ENCODE measurements at places on chromosomes 11 and 22.

- H3K27ac ChIP-seq: no peak overlapping the region
- no peaks in the 10 kb centered on the region for H3K27me3 ChIP-seq
- H3K4me3 ChIP-seq: no peak overlapping the region
- no peak for DNase-seq
- H3K36me3 ChIP-seq: no peaks in the 10 kb centered on the region
- H3K4me1 ChIP-seq: no peaks in the 10 kb centered on the region
Measured at GRCh38 chr11:108895579-108896480, 231.0 kb downstream of the DDX10 start.

DNA sequence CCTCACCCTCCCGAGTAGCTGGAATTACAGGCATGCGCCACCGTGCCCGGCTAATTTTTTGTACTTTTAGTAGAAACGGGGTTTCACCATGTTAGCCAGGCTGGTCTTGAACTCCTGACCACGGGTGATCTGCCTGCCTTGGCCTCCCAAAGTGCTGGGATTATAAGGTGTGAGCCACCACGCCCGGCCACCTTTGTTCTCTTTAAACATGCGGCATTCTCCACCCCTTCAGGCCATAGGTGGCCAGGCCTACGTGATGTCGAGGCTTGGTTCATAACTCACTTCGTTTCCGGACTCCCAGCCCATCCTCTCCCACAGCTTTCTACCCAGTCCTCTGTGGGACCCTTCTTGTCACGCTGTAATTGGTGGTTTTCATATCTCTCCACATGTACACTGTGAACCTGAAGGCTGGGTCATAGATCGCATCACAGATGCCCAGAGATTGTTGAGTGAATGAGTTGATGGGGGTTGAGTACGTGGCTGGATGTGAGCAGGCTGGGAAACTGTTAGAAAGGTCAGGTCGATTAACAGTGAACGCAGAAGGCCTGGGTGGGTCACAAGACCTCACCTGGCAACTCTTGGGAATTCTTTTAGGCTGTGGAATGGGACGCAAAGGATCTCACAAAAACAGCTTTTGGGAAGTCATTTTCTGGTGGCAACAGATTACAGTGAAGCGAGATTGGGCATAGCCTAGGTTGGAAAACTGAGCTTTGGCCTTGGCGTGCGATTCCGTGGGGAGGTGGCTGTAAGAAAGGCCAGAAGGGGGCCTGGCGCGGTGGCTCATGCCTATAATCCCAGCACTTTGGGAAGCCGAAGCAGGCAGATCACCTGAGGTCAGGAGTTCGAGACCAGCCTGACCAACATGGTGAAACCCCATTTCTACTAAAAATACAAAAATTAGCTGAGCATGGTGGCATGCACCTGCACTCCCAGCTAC lies 44.5 kb downstream of the ST14 start:
- H3K4me3 ChIP-seq: no peak overlapping the region
- H3K27me3 ChIP-seq: peaks cover 33% of the 10 kb centered on the region
- H3K27ac ChIP-seq: no peak overlapping the region
- no peak for DNase-seq
- H3K4me1 ChIP-seq: no peaks in the 10 kb centered on the region

DNA sequence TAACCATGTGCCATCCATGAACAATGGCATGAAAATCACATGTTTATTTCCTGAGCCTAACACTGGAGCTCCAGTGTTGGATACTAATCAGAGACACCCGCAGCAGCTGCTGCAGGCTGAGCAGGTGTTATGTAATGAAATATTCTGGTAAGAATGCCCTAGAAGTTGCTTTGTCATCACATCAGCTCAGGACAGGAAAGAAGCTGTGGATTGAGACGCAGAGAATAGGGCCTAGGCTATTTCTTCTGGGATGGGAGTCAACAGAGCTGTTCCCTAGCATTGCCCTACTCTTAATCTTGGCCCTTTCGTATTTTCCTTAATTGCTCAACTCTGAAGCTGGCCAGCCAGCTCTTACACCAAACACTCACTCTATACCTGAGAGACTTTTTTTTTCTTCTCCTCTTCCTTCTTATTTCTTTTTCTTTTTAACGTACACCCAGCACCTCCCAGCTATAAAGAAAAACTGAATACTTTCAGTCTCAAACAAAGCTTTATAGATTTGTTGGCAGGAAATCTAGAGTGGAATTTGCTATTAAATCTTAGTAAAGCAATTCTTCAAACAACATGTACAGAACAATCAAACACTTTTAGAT lies 31.9 kb downstream of the RASSF10 start:
- DNase-seq: no peak
- peaks cover 34% of the 10 kb centered on the region for H3K27me3 ChIP-seq
- H3K36me3 ChIP-seq: no peaks in the 10 kb centered on the region

DNA sequence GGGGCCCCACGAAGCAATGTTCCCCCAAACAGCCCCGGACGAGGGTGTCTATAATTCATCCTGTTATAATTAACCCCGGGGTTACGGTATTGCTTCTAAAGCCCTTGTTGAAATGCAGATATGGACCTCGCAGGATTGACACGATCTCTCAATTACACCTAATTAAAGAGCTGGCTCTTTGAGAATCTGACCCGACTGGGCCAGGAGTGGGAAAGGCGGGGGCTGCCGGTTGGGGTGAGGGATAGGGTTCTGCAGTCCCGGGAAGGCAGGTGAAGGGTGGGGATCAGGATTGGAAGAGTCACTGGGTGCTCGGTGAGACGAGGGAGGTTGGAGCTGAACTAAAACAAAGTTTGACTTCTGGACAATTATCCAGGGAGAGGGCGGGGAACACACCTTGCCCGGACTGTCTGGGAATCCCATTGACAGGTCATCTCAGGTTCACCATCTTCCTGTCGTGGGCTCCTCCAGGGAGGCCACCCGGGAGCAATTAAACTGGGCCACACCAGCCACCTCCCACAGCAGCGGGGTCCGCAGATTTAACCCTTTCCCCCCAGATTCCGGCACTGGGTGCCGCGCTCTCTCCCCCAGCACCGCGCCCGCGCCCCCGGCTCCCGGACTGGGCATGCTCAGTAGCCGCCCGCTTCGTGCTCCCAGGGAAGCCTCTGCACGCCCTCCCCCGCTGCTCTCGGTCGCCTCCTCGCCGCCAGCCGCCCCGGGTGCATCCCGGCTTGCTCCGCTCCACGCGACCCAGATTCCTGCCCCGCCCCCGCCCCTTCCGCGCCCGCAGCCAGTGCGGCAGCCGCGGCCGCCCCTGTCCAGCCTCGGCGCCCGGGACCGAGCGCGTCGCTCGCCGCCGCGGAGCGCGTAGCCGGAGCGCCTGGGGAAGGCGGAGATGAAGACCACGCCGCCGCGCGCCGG lies at the start of gene ELMOD1:
Gene ELMOD1 (plus strand): TSS at position 688 of the 918 bp plus-strand sequence. CDS start 27,043 bp downstream, outside the sequence.
- H3K27ac ChIP-seq: peak within 1 kb of the TSS; percentile 78
- peaks cover 26% of the 10 kb centered on the region for H3K4me1 ChIP-seq
- peaks cover 9% of the 10 kb centered on the region for H3K36me3 ChIP-seq
- DNase-seq: peak; percentile 22

GRCh38 chr11:116044941-116045340 lies 540.7 kb upstream of the CADM1 start:
- H3K27ac ChIP-seq: no peak overlapping the region
- H3K4me1 ChIP-seq: peaks cover 1% of the 10 kb centered on the region
- DNase-seq: no peak
- H3K4me3 ChIP-seq: no peak overlapping the region

DNA sequence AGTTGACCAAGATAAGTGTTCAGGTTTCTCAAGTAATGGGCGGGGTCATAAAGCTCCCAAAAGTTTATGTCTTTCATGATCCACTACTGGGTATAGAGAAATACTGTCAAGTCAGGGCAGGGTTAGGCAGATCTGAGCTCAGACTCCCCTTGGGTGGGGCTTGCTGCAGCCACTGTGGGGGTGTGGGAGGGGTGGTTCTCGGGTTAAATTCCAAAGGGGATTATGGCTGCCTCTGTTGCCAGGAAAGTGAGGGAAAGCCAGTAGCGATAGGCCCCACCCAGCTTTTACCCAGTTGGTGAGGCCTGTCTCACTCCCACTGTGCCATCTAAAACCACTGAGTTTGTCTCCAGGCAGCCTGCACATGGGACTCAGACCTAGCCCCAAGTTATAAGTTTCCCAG lies 37.8 kb downstream of the DLG2 start:
- H3K4me1 ChIP-seq: no peaks in the 10 kb centered on the region
- H3K27me3 ChIP-seq: peaks cover 24% of the 10 kb centered on the region
- no peak overlapping the region for H3K4me3 ChIP-seq
- no peaks in the 10 kb centered on the region for H3K36me3 ChIP-seq
- no peak overlapping the region for H3K27ac ChIP-seq

DNA sequence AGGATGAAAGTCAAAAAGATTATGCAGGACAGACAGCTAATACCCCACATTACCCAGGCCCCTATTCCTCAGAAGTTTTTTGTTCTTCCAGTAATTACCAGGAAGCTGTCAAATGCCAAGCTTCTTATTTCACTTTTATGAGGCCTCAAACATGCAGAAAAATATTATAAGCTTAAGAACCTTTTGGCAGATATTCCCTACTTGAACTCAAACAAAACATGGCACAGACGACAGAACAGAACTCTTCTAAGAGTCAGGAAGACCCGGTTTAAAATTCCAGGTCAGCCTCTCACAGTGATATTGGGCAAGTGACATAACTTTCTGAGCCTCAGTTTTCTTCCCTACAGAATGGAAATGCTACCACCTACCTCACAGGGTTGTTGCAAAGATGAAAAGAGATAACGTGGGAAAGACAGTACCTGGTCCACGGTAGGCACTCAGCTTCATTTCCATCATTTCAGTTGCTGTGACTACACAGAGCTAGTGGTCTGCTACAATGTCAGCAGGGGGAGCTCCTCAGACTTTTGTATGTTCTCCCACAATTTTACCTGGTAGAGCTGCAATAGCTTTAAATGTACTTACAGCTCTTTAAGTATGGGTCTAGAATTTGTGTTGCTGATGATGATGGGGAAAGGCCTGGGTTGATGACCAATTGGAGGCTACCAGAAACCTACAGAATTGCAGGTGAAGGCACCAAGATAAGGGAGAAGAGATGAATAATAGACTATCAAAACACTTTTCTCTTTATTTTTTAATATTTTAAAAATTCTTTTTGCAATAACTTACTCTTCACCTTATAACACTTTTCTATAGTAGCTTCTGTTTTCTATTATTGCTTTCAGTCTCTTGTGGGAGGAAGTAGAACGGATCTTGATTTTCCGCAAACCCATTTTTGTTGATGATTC lies 98.3 kb upstream of the CHRM4 start:
- peaks cover 22% of the 10 kb centered on the region for H3K36me3 ChIP-seq
- no peak overlapping the region for H3K4me3 ChIP-seq
- H3K4me1 ChIP-seq: peaks cover 9% of the 10 kb centered on the region
- DNase-seq: no peak

GRCh38 chr22:25365491-25366261 lies 146.2 kb downstream of the CRYBB2 start:
- H3K27me3 ChIP-seq: no peaks in the 10 kb centered on the region
- no peak overlapping the region for H3K4me3 ChIP-seq
- no peak for DNase-seq
- H3K4me1 ChIP-seq: peaks cover 19% of the 10 kb centered on the region

DNA sequence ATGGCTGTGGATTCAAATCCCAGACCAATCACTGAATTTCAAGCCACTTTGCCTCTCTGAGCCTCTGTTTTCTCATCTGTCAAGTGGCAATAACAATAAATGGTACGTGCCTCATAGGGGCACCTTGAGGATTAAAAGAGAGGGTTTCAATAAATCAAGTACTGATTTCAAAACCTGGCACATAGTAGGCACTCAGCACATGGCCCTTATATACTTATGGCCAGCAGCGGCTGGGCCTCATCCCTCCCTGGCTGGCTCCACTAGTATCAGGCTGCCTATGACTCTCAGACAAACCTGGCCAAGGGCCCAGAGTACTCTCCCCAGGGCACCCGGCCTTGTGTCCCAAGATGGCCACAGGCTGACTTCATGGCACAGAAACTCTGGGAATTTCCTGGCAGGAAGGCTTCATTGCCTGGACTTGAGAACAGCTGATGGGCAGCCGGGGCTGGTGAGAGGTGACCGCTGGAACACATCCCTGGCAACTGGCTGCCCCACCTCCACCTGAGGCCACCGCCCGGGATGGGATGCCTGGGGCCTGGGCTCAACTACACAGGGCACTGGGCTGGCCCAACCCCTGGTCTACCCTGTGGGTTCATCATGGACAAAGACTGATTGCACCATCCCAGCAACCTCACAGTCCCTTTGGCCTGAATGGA lies 3.4 kb downstream of the FADS3 start:
- no peak for DNase-seq
- no peak overlapping the region for H3K27ac ChIP-seq
- H3K4me1 ChIP-seq: peaks cover 3% of the 10 kb centered on the region
- H3K27me3 ChIP-seq: no peaks in the 10 kb centered on the region
- H3K36me3 ChIP-seq: peaks cover 2% of the 10 kb centered on the region

Measured in effector memory CD8-positive, alpha-beta T cell (primary cell).